A549 treated with dexamethasone at 1 μM for 4 hours (cell line): ENCODE measurements at places on chromosomes 4 and X. TPM values are rescaled to one million over a fixed set of nuclear protein-coding genes. Genes with fewer than 3 reads are reported as not detected.

The MUC7 gene
- total RNA-seq, result not detected in 5 replicates

The TMLHE gene
- total RNA-seq, result 9.8 to 11.6 TPM (median 10.1 TPM) in 5 replicates

The IGSF1 gene
- total RNA-seq, result 0.24 to 0.37 TPM (median 0.33 TPM) in 5 replicates

The ARR3 gene
- total RNA-seq, result not detected in 5 replicates

The TEX13B gene
- total RNA-seq, result 0.08 TPM in 1 of 5 replicates, not detected in the others

The UGT2B17 gene
- not detected in 5 replicates for total RNA-seq

The CFAP47 gene
- total RNA-seq, result 0.01 to 0.02 TPM in 2 of 5 replicates, not detected in the others

The HS3ST1 gene
- 0.35 to 1.3 TPM (median 0.50 TPM) in 5 replicates for total RNA-seq

The TDO2 gene
- 0.46 to 1.2 TPM (median 0.64 TPM) in 5 replicates for total RNA-seq

The MAGEA2 gene
- 0.15 TPM in 1 of 5 replicates, not detected in the others for total RNA-seq

The PTCHD1 gene
- not detected in 5 replicates for total RNA-seq

The BMP3 gene
- not detected in 5 replicates for total RNA-seq

The GPAT3 gene
- total RNA-seq, result 28.4 to 41.8 TPM (median 32.8 TPM) in 5 replicates

The EPGN gene
- 0.35 TPM in 1 of 5 replicates, not detected in the others for total RNA-seq

The VCX3B gene
- not detected in 5 replicates for total RNA-seq

The PROM1 gene
- total RNA-seq, result 0.30 to 0.75 TPM (median 0.53 TPM) in 5 replicates

The SRPX gene
- 8.1 to 9.8 TPM (median 8.7 TPM) in 5 replicates for total RNA-seq

The POU4F2 gene
- not detected in 5 replicates for total RNA-seq

The PAGE1 gene
- 0.23 to 0.43 TPM (median 0.36 TPM) in 3 of 5 replicates, not detected in the others for total RNA-seq

The ZCCHC18 gene
- total RNA-seq, result 0.02 to 0.30 TPM (median 0.18 TPM) in 4 of 5 replicates, not detected in the other

The INPP4B gene
- 4.2 to 6.0 TPM (median 5.3 TPM) in 5 replicates for total RNA-seq

The UBA6 gene
- 13.4 to 21.9 TPM (median 20.9 TPM) in 5 replicates for total RNA-seq

The LRP2BP gene
- total RNA-seq, result 0.07 to 0.27 TPM (median 0.12 TPM) in 5 replicates

The AREG gene
- total RNA-seq, result 23.1 to 24.2 TPM (median 23.8 TPM) in 5 replicates

The HTR2C gene
- not detected in 5 replicates for total RNA-seq

The XK gene
- total RNA-seq, result 0.35 to 0.43 TPM (median 0.42 TPM) in 5 replicates

The DOK7 gene
- 0.17 to 0.36 TPM (median 0.29 TPM) in 5 replicates for total RNA-seq

The PFKFB1 gene
- total RNA-seq, result 0.07 to 0.15 TPM (median 0.10 TPM) in 3 of 5 replicates, not detected in the others

The KANTR gene
- total RNA-seq, result 1.2 to 2.1 TPM (median 1.5 TPM) in 5 replicates

The GLUD2 gene
- 1.8 to 2.4 TPM (median 2.0 TPM) in 5 replicates for total RNA-seq

The MAGEB17 gene
- total RNA-seq, result not detected in 5 replicates

The NWD2 gene
- total RNA-seq, result not detected in 5 replicates

The WDR17 gene
- total RNA-seq, result 1.3 to 1.8 TPM (median 1.8 TPM) in 5 replicates
